Esophagus muscularis mucosa (tissue), 4 donors: ENCODE measurements at places on chromosomes 5 and 9.

DNA sequence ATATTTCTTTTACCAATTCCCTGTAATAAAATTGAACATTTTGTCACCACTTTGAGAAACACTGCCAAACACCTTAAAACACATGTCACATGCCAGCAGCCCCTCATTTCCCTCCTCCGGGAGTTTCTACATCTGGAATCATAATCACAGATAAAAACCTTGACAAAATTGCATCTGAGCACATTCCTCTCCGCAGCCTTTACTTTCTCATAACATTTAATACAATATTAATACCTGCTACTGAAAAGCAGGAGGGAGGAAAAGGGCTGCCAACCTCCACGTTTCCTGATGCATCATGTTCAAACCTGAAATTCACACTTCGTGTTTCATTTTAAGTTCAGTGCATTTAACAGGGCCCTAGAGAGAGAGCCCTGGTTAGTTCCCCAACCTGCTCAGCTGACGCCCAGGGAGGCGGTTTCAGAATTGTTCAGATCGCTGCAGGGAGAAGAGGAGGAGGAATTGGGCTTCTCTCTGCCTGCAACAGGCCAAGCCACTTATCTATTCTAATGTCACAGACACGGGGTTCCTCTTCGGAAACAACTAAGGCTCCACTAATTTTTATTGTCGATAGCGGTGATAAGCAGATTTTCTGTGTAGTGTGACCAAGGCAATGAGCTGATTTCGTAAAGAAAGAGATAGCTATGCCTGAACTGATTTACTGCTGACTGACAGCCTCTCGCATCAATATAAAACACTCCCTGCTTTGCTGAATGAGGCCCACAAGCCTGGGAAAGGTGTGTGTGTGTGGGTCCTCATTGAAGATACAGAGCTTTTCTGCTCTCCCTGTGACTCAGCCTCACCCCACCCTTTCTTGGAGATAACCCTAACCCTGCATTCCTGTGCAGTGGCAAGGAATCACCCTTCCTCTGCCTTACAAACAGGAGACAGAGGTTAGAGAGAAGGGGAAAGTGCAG is 4.9 kb upstream of the LHX2 start:
- DNase-seq: no peak

DNA sequence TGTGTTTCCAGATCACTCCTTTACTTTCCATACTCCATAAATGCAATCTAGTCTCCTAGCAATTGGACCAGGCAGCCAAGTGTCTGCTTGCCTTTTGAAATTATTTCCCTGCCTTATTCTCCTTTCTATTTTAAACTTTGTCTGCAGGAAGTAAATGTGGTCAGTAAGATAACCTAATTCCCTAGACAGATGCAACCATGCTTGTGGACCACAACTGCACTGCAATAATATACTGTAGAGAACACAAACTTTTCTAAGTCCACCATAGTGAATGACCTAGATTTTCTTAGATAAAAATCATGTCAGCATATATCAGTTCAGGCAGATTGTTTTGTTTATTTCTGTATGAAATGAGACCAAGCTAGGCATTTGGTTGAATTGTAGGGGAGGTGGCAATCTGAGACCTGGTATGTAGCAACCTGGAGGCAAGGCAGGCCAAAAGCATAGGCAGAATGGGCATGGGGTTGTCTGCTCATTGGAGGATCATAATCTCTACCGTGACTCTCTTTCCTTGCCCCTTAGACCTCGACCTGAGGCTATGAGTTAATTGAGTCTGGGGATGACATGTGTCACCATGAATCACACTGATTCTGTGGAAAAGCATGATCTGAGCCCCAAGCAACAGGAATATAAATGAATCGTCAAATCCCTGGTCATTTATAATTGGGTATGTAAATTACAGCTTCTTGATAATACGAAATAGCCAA is 20.7 kb downstream of the ACTL7B start:
- no peak for DNase-seq

DNA sequence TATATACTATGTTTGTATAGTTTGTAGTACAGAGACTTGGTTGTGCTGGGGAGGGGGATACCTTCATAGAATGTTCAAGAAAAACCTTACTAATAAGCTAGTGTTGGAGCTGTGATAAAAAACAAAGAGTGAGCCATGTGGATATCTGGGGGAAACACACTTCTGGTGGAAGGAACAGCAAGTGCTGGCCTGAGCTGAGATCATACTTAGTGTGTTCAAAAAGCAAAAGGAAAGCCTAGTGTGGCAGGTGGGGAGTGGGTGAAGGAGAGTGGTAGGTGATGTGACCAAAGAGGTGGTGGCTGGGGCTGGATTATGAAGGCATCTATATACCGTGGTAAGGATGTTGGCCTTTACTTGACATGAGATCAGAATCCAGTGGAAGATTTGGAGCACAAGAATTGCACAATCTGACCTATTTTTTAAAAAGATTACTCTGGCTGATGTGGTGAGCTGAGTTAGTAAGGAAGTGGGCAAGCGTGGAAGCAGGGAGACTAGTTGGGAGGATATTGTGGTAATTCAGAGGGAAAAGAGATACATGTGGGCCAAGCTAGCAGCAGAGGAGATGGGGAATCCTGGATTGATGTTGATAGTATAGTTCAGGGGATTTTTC is 26.6 kb downstream of the PALM2AKAP2 start:
- DNase-seq: no peak

- no peak for DNase-seq
Measured at GRCh38 chr9:85743275-85744128, 1.7 kb upstream of the AGTPBP1 start.

DNA sequence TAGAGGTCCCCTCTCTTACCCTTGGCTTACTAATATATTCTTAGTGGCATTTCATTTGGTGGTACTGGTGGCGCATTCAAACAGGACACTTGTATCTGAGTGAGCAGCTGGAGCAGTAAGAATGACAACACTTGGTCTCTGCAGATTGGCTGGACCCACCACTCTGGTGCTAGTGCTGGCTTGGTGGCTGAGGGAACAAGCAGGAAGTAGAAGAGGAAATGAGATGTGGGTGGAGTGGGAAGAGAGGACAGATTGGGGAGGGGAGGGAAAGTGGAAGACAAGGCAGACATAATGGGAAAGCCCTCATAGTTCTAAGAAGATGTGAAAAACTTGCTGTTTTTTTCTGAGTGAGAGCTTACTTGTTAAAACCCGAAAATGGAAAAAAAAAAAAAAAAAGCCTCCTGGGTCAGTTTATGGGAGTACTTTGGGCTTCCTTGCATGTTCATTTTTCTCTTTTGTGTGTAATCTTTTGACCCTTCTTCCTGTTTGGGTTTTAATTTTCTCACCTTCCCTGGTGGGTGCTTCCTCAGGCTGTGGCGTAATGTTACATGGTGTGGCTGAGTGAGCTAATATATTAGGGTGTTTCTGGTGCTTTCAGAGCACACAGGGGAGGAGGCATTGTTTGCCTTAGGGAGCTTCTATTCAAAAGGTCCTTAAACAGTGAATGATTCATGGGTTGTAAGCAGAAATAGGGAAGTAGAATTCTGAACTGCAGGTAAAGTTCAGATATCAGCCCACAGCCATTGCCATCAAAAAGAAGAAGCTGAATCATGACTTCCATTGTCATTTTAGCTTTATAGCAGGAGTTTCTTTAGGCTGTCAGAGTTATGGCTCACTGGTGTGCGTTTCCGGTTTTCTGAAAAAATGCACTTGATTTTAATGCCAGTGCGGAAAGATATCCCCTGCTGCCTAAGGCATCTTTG is 52.3 kb downstream of the TLE4 start:
- DNase-seq: no peak

- no peak for DNase-seq
Measured at GRCh38 chr9:20640331-20641187, 18.3 kb upstream of the MLLT3 start.
